ENCODE measurements at places on chromosomes 5 and 9.

DNA sequence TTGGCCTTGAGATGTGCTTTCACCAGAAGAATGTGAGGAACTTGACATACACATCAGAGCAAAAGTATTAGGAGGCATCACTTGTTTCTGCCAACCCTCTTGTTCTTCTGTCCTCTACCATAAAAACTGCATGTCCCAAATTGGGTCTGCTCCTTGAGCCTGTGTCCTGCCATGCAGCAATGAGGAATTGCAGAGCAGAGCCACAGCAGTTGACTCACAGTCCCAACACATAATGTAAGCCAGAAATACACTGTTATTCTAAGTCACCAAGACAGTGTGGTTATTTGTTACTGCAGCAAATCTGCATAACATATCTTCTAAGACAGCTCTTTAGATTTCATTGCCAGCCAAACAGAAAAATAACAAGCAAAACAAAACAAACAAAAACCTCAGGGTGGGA, 598.2 kb downstream of the PRELID2 start:
- DNase-seq = no peak

GRCh38 chr5:14250748-14251701, 107.9 kb downstream of the TRIO start:
- DNase-seq = no peak

DNA sequence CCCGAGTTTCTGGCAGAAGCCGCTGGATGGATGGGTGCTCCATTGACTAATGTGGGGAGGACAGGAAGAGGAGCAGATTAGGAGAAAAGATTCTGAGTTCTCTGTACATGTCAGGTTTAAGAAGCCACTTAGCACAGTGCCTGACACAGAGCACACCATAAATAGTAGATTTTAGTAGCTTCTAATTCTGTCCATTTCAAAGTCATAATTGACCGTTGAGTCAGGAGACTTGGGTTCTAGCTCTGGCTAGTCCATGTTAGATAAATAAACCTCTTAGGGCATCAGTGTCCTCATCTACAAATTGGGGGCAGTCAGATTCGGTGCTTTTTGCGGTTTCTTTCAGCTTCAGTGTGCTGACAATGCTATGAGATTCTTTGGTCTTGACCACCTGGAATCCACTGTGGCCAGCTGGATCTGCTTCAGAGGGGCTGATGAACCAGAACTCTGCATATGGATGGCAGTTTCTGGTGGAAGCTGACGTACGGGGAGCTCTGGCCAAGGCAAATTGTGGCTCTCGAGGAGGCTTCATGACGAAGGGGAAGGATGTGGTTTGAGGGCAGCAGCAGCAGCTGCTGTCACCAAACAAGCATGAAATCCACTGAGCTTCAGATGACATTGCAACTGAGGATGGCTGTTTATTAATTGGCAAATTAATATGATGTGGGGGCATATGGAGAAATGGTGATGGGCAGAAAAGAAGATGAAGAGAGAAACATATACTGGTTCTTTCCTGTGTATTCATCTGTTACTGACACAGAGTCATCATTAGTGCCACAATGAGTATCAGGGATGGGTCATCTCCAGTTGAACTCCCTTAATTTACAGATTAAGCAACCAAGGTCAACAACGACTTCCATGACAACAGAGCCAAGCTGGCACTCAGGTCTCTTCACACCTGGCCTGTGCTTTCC, 134.4 kb downstream of the AOPEP start:
- peak; percentile 50 for DNase-seq

- no peak for DNase-seq
These were observed 252.2 kb downstream of the NR2F1-AS1 start for GRCh38 chr5:93328833-93329232.

- no peak for DNase-seq
These were observed 76.0 kb downstream of the PSD2 start for GRCh38 chr5:139871614-139872013.

- no peak for DNase-seq
These were observed 498.8 kb upstream of the TNC start for GRCh38 chr9:115616666-115617239.

DNA sequence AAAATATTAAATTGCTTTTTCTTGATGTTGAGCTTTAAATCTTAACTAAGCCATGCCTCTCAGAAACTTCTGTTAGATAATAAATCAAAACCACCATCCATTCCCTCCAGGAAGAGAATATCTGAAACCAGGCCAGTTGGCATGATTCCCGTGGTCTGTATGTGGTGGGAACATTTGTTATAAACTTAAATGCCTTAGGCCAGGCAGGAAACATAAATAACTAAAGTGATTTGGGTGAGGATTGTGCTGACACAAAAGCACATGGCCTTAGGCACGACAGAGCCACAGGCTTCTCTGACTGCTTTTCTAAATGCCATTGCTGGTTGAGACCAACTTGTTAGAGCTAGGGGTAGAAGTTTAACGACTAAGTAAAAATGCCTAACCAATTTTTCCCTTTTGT, 255.9 kb downstream of the GABRG2 start:
- DNase-seq = no peak

- no peak for DNase-seq
These were observed 257.0 kb downstream of the TMEM232 start for GRCh38 chr5:110469486-110469885.

GRCh38 chr9:127360829-127361228, 36.1 kb upstream of the SLC2A8 start:
- DNase-seq = no peak

- no peak for DNase-seq
These were observed 59.3 kb upstream of the ANGPTL2 start for GRCh38 chr9:127181595-127182190.

- no peak for DNase-seq
These were observed 107.6 kb upstream of the PHYKPL start for GRCh38 chr5:178340187-178340586.

DNA sequence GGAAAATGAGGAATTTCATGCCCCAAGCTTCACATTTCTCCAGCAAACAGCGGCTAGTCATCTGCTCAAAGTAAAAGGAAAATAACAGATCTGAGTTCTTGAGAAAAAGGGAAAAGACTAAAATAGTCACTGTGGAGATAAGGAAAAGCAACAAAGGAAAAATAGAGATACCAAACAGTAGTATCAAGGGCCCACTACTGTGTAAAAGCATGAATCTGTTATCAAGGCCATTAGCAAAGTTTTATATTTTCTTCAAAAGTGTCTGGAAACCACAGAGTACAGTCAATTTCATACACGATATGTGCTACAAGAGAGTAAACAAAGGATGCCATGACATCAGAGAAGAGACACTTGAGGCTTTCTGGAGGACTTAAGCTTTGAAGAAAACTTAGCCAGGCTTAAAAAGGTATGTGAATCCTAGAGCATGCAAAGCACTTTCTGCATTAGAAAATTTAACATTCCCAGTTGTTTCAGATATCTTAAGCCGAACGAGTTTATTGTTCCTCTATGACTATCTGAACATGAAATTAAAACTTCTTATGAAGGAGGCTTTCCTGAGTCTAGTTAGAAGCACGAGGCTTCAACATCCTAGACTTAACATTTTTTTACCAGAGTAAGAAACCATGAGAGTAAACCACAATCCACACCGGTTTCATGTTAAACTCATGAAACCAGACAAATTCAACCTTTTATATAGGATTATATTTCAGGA, 1.2 kb downstream of the TTC33 start:
- no peak for DNase-seq

GRCh38 chr5:16901021-16901644, 35.0 kb downstream of the MYO10 start:
- DNase-seq = no peak

DNA sequence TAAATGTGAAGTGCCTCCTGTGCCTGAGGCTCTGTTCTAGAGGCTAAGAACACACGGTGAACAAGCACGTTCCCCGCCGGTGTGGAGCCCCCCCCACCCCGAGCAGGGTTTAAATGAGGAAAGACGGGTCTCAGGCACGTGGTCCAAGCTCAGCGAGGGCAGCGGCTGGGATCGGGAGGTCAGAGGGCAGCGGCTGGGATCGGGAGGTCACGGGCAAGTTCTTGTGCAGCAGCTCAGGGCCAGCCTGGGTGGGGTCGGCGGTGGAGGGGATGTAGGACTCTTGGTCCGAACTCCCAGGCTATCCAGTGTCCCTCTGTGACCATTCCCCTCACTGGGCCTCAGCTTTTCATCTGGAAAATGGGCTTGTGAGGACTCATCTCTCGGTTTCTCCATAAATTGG, 2.7 kb upstream of the GBGT1 start:
- no peak for DNase-seq

DNA sequence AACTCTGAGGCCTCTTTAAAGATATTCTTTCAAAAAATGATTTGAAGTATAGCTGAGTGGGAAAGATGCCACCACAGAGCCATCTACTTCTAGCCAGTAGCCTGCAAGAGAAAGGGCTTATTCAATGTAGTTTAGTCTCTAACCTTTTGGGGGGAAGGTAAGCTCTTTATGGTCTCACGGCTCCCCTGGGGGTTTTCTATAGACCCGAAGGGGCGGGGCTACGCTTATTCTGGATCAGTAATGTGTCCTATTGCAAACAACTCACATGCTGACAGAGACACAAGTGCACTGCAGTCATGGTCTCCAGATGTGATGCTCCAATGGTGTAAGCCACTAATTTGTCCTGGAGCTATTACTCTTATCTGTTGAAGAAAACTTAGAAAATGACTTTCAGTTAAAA, 53.4 kb upstream of the RPS23 start:
- DNase-seq = no peak

GRCh38 chr9:37575511-37575914, 667 bp downstream of the FBXO10 start:
- no peak for DNase-seq

DNA sequence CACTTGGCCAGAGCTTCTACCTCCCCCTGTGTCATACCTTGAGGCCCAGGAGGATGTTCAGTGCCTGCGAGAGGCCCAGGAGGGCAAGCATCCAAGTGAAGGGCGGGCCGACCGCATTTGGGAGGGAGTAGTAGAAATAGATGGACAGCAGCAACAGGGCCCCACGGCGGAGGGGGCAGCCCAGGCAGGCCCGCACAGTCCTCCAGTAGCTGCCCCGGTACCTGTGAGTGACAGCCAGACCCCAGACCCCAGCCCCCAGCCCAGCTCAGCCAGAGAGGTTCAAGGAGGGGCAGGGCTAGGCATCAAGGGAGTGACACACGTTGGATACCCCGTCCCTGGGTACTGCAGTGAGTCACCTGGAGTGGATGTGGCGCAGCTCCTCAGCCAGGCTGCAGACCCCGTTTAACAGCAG, 1.4 kb downstream of the STING1 start:
- DNase-seq = no peak

GRCh38 chr5:83251849-83252248, 174.5 kb downstream of the XRCC4 start:
- DNase-seq = no peak

- no peak for DNase-seq
These were observed 50.5 kb upstream of the RNU6ATAC start for GRCh38 chr9:134214766-134215419.

GRCh38 chr9:131657037-131657377, 82.9 kb downstream of the RAPGEF1 start:
- no peak for DNase-seq

GRCh38 chr5:180215783-180216630, 7.0 kb upstream of the RASGEF1C start:
- no peak for DNase-seq

DNA sequence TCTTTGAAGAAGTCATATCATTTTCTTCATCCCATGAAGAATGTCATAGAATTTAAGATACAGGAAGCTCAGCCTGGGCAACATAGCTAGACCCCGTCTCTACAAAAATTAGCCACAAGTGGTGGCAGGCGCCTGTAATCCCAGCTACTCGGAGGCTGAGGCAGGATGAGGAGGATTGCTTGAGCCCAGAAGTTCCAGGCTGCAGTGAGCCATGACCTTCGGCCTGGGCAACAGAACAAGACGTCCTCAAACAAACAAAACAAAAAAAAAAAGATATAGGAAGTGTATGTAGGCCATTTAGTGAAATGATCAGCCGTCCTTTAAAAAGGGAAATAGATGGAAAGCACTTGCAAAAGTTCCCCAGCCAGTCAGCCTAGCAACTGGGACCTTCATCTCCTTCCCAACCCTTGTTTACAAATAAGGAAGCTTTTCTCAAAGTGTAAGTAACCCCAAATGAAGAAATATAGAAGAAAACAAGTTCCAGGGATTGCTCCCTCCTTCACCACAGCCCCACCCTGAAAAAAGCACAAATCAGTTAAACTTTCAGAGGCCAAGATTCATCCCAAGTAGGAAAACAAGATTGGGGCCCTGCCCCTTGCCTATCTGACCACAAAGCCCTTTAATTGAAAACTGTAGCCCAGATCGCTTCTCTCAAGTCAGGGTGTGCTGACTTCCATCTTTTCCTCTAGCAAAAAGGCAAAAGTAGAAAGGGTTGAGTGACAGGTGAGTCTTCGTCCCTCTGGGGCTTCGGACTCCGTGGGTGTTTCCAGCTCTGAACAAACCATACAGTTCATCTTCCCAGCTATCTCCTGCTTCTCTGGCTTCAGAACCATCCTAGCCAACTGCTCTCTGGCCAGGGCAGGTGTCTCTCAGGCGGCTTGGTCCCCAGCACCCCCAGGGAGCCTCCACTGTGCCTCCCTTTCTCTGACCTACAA, 1.2 kb downstream of the SLC31A2 start:
- no peak for DNase-seq

DNA sequence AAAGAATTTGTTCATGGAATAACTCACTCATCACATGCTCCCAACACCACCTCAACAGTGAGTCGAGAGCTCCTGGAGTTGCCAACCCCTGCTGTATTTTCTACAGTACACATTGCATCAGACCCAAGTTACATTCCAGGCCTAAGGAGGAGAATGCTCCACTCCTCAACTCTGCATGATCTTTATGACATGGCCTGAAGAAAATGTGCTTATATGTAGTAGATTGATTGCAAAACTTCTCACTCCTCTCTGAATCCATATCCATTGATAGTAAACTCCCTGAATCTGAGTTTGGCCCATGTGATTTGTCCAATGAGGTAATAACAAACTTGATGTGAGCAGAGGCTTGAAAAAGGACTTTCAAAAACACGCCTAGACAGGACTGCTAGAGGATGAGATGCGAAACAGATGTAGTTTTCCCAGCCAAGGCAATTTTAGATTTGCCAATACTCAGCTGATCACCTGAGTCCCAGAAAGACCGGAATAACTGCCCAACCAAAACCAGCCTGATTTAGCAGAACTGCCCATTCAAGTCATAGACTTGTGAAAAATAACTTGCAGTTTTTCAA, 29.0 kb upstream of the PAPPA start:
- DNase-seq = no peak

DNA sequence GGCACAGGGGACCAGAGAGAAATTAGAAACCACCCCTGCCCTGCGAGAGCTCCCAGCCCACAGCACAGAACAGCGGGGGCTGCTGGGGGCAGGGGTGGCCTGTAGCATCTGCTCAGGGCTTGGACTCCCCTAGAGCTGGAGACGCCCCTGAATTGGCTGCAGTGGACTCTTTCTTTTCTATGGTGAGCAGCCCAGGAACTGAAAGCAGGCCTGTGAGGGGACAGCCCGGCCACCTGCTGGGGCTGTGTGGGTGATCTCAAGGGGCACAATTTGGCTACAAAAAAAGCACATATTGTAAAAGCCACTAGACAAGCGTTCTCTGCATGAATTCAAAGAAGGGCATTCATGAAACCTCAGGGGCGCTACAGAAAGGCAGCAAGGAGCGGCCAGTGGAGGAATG, 57.5 kb upstream of the ICE1 start:
- no peak for DNase-seq

Data from stimulated activated CD8-positive, alpha-beta memory T cell treated with anti-CD3 and anti-CD28 coated beads, Interleukin-4, amount 100 ng/mL, for 1 hour (primary cell).